ENCODE measurements at places on chromosomes 11 and 22.

DNA sequence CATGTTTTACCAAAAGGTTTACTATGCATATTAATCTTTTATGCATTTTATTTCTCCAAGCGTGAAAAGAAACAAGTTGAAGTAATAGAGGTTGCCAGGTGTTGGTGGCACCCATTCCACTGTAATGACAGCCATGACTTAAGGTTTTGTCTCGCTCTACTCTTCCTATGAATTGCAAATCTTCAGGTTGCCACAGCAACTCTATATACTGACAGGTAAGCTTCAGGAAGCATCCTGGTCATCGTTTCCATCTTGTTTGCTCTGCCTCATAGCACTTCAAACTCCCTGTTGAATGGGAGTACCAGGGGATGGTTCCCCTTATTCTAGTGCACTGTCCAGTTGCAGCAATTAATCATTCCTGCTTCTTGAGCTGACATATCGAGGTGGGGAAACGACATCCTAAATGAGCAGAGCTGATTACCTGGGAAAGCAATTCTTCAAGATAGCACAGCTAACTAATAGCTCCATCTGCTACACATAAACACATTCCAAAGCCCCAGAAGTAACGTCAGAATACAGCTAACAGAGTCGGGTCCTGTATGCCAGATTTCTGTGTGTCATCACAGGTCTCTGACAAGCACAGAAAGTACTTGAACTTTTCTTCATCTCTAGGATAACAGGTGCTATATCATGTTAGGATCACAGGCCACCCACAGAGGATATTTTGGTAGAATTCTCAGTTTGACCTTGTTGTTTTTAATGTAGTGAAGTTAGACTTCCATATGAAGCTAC, 80.3 kb downstream of the CADM1 start:
- no peak for DNase-seq

DNA sequence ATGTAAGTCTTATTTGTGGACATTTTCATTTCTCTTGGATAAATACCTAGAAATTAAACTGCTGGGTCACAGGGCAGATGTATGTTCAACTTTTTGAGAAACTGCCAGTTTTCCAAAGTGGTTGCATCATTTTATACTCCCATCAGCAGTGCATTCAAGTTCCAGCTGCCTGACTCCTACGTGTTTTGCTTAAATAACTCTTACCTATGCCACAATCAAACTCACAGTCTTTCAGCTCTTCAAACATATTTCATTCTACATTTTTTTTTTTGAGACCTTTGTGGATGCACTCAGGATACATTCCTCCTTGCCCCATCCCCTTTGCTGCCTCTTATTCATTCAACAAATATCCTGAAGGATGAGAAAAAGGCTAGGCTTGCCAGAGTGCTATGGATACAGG, 9.2 kb downstream of the TCF20 start:
- DNase-seq = no peak

DNA sequence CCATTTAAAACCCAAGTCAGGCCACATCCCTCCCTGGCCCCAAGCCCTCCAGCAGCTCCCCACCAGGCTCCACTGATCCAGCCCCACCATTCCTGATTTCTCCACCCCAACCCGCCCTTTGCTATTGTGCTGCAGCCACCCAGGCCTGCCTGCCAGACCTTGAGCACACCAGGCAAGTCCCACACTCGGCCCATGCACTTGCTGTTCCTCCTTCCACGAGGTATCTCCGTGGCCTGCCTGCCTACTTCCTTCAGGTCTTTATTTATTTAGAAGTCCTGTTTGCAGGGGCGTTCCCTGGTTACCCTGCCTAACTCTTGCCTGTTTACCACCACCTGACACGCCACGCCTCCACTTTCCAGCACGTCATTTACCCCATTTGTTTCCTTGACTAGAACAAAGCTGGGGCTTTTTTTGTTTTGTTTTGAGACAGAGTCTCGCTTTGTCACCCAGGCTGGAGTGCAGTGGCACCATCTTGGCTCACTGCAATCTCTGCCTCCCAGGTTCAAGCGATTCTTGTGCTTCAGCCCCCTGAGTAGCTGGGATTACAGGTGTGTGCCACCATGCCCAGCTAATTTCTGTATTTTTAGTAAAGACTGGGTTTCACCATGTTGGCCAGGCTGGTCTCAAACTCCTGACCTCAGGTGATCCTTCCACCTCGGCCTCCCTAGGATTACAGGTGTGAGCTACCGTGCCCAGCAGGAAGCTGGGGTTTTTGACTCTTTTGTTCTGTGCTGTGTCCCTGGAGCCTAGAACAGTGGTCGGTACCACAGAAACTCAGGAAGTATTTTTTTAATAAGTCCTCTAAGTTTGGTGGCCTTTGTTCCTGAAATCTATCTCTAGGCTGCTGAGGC, 6.7 kb downstream of the CENPM start:
- DNase-seq = no peak

- no peak for DNase-seq
Measured at GRCh38 chr11:68010090-68011041, at the start of gene ALDH3B1. TSS of gene ALDH3B1 (plus strand) at chr11:68010327. CDS start at chr11:68015298, 4,971 bp downstream.

DNA sequence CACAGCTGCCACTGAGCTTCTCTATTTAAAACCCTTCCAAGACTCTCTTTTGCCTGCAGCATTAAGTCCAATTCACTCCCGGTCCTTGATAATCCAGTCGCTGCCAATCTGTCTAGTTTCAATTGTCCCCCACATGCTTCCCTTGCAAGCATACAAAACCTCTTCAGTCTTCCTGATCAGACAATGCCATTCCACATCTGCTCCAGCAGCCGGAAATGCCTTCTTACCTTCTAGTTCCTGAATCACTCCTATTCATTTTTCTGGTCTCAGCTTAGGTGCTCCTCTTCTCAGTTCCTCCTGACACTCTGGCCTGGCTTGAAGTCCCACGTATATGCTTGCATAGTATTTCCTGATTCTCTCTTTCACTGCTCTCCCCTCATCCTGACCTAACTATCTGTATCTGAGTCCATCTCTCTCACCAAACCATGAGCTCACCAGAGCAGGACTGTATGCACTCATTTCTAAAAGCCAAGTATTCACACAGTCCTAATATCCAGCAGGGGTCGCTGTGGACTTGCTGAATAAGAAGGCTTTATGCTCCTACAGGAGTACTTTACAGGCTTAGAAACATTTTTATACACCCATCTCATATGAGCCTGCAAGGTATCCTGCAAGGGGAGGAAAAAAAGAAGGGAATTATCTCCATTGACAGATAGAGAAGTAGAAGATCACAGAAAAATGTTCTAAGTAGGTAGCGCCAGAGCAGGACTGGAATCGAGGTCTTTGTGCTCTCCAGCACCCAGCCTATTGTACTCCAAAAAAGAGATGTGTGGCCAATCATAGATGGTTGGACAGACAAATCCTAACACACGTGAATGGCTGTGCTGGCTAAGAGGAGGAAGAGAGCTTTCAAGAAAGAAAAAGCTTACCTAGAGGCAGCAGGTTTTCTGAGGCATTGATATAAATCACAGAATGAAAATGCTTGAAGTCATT, 19.2 kb downstream of the XRRA1 start:
- peak; percentile 70 for DNase-seq

DNA sequence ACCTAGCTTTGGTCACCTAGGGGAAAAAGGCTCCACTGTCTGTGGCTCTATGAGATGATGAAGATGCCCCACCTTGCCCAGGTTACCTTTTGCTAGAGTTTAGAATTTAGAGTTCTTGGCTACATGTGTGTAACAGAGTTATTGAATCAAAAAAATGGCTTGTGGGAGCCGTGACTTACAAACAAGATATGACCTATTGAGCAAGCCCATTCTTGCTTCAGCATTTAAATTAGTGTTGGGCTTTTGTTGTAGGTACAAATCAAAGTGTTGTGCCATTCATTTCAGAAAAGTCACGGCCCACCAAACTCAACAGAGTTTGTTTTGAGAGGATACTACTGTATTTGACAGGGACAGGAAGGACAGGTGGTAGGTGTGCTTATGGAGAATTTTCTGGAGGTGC, 768.8 kb downstream of the NTM start:
- no peak for DNase-seq

DNA sequence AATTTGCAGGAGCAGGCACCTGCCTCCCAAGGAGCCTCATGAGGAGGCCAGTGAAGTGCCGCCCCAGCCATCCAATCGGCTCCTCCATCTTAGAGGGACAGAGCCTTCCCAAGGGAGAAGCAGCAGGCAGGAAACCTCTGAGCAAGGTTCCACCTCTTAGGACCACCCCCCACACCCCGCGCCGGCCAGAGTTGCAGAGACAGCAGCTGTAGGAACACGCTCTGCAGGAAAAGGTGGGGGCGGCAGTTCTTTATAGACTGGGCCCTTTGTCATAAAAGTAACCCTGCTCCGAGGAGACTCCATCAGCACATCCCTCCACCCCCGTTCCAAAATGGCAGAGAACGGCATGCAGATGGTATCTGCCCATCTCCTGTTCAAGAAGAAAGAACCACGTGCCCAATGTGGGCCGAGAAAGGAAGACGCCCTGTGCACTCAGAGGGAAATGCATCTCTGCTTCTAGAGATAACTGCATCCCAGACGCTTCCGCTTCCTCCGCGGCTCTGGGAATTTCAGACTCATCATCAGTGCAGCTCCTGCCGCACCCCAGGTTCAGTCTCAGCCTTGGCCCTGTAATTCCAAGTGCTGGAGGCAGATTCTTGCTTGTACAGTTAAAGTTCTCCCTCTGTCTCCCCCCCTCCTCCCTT, 98.5 kb downstream of the SPATA19 start:
- no peak for DNase-seq
